Memory B cell (primary cell): ENCODE measurements at places on chromosomes 7 and 10.

- no peak for DNase-seq
These were observed 397.8 kb downstream of the EXOC4 start for GRCh38 chr7:133650487-133651300.

DNA sequence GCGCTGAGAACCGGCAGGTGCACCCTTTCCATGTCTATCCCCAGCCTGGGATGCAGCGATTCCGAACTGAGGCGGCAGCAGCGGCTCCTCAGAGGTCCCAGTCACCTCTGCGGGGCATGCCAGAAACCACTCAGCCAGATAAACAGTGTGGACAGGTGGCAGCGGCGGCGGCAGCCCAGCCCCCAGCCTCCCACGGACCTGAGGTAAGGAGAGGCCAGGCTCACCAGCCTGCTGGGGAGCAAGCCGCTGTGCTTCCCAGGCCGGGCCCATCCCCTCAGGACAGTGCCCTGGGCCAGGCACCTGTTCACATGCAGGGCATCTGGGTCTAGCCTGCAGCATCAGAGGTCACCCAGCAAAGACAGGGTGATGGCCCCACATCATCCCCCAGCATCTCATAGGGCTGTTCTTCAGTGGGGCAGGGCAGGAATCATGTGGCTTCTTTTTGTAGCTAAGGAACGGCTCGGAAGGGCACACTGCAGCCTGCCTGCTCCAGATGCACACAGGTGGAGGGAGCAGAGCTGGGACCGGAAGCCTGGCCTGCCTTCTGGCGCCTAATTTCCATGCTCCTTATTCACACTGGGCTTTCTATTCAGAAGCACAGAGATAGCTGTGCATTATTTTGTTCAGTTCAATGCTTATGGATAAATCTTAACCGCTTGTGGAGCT lies 18.9 kb downstream of the BAG3 start:
- no peak for DNase-seq

DNA sequence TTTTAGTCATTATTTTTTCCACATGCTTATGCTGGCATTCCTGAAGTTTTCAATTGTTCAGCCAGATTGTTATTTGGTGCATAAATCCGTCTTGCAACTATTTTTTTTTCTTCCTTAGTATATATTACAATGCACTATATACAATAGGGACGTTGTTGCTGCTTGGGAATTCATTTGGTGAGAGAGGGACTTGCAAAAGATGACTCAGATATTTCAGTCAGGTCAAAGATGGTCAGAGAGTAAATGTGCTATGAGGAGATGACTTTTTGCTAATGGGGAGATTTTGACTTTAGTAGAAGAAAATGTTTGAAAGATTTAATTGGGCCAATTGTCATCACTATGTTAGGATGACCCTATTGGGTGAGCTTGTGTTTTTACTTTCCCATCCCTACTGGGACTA lies 348.4 kb upstream of the MTPN start:
- no peak for DNase-seq

GRCh38 chr7:220151-220841 lies 27.9 kb downstream of the FAM20C start:
- no peak for DNase-seq

- no peak for DNase-seq
These were observed 58.9 kb upstream of the LBX1 start for GRCh38 chr10:101287997-101288635.

DNA sequence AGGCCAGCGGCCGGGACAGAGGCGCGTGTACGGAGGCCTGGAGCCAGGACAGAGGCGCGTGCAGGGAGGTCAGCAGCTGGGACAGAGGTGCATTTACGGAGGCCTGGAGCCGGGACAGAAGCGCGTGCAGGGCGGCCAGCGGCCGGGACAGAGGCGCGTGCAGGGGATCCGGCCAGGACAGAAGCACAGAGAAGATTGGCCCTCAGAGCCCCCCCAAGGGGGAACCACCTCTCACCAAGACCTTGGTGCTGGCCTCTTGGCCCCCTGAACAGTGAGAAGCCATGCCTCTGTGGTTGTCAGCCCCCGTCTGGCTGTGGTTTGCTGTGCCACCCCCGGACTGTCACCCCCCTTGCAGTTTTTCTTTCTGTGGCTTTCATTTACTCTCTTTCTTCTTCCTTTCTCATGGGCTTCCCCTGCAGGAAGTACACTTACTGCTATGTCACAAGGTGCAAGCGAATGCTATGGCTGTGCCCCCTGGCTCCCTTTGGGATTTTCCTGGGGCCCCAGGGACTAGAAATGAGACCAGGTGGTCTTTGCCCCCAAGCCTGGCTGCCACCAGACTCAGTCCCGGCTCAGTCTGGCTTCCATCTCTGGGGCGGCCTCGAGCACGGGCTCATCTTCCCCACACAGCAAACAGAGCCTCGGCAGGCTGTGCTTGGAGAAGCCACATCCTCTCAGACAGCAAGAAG lies 41.1 kb downstream of the INSIG1 start:
- DNase-seq: no peak

DNA sequence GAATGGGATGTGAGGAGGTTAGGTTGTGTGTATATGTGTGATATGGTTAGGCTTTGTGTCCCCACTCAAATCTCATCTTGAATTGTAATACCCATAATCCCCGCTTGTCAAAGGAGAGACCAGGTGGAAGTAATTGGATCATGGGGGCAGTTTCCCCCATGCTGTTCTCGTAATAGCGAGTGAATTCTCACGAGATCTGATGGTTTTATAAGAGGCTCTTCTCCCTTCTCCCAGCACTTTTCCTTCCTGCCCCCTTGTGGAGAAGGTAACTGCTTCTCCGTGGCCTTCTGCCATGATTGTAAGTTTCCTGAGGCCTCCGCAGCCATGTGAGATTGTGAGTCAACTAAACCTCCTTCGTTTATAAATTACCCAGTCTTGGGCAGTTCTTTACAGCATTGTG lies 47.3 kb downstream of the NPVF start:
- DNase-seq: no peak

GRCh38 chr7:98360221-98361130 lies 40.4 kb downstream of the BAIAP2L1 start:
- no peak for DNase-seq

GRCh38 chr10:111128331-111129180 lies 51.7 kb downstream of the ADRA2A start:
- no peak for DNase-seq

DNA sequence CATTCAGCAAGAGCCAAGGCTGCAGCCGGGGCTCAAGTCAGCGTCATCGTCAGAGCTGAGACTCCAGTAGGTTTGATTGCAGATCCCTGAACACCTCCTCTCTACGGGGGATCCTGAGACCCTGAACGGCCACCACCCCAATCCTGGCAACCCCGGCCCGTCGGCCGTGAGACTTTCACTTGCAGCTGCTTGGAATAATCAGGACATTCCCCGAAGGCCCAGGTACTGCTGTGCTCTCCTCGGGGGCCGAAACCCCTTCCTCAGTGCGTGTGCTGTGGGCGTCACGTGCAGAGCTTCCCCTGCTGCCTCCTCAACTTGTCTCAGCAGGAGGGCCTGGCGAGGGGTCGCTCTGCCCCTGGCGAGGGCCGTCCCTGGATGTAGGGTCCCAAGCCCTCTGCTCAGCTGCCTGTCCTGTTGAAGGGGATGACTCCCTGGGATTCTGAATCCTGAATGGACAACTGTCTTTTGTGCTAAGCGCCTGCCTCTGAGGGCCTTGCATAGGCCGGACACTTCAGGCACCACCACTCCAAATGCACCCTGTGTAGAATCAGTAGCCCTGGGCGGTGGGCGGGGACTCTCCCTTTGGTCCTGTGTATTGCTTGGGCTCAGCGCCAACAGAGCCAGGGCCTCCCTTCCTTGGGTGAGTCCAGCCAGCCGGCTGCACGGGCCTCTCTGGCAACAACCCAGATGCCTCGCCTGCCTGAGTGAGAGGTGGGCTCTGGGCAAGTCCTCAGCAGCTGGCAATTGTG lies 63.8 kb upstream of the EBF3 start:
- no peak for DNase-seq

DNA sequence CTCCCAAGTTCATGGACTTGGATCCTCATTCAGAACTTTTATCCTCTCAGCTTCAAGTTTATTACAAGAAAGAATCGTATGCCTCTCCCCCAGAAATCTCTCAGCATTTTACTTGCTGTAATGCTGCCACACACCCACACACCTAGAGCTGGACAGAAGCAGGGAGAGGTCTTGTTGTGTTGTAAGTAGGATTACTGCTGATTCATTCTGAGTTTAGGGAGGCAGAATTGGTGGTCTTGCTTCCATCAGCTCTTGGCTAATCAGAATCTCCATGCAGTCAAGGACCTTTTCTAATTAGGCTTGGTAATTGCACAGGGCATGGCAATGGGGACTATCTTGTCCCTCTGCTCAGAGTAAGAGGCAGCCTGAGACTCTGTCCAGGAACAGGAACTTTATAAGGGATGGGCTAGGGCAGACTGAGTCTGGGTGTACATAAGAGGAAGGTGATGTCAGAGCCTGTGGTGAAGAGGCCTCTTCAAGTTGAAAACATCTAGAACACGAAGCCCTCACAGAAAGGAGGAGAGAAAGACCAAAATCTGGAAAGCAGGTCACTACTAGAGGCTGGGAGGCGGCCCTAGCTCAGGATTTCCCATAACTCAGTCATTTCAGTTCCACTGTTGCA lies 7.0 kb upstream of the PTPRE start:
- DNase-seq: no peak

DNA sequence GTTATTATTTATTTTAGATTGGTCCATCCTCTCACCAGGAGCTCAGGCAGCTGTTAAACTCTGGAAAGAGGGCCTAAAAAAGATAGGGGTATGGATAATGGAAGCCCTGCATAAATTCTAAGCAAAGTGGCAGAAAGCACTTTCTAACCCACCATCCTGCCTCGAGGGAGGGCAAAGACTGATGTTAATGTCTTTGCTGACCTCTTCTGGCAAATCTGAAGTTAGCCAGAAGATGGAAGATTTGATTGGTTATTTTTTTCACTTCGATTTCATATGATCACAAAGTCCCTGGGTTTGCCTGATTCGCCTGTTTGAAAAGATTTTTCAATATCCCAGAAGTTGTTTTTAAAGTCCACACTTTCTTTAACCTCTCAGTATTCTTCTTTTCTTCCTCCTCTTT lies 24.8 kb downstream of the OR9A2 start:
- no peak for DNase-seq

DNA sequence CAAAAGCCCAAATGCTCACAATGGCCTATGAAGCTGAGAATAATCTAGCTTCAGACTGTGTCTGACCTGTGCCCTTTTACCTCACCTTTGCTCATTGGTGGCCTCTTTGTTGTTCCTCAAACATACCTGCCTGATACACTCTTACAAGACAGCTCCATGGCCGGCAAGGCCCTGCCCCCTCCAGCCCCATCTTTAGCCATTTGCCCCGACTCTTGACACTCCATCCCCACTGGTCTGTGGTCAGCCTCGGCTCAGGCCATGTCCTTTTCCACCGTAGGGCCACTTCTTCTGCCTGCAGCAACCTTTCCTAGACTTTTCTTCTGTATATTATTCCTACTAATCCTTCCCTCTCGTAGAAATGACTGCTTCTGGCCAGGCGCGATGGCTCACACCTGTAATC lies 265.2 kb downstream of the RPS24 start:
- no peak for DNase-seq

- no peak for DNase-seq
These were observed 260.8 kb downstream of the FGFR2 start for GRCh38 chr10:121337427-121337826.

GRCh38 chr10:72932259-72933015 lies 22.2 kb downstream of the PLA2G12B start:
- DNase-seq: no peak

- DNase-seq: no peak
These were observed 708 bp upstream of the GPR85 start for GRCh38 chr7:113087071-113087998.

GRCh38 chr10:80614576-80615416 lies 77.1 kb downstream of the SH2D4B start:
- no peak for DNase-seq

GRCh38 chr10:84158061-84158460 lies 15.5 kb upstream of the GPR15LG start:
- no peak for DNase-seq

DNA sequence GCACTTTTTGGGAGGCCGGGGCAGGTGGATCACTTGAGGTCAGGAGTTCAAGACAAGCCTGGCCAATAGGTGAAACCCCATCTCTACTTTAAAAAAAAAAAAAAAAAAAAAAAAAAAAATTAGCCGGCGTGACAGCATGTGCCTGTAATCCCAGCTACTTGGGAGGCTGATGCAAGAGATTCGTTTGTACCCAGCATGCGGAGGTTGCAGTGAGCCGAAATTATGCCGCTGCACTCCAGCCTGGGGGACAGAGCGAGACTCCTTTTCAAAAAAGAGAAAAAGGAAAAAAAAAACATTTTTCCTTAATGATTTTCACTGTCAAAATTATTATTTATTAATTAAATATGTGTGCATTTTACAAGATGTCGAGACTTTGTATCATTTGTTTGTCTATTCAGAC lies 253.6 kb downstream of the CNTNAP2 start:
- DNase-seq: no peak

- DNase-seq: no peak
These were observed 35.2 kb downstream of the PRSS2 start for GRCh38 chr7:142806022-142806356.

- no peak for DNase-seq
These were observed 27.3 kb upstream of the EN2 start for GRCh38 chr7:155430606-155431005.

GRCh38 chr7:7567898-7568531 lies 1.3 kb downstream of the MIOS start:
- no peak for DNase-seq

DNA sequence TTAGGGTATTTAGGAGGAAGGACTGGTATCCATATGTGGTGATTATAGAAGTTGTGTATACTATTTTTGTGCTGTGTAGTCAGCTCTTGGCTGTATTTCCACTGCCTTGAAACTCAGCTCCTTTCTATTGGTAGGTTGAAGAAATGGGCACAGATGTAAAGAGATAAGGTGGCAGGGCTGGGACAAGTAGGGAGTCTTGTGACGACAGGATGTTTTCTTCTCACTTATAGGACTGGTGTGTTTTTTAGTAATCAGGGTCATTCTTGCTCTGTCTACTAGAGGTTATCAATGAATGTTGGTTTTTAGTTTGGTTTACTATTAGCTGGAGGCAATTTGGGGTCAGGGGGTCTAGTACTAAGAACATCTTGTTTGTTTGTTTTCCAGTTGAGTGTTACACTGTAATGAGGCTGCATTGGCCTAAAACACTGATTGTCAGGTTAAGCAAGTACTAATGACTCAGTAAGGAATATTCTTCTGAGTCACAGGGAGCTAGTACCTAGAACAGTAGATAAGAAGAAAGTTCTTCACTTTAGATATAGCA lies 11.8 kb downstream of the UBN2 start:
- no peak for DNase-seq
